ENCODE measurements at places on chromosomes 2 and 18.

DNA sequence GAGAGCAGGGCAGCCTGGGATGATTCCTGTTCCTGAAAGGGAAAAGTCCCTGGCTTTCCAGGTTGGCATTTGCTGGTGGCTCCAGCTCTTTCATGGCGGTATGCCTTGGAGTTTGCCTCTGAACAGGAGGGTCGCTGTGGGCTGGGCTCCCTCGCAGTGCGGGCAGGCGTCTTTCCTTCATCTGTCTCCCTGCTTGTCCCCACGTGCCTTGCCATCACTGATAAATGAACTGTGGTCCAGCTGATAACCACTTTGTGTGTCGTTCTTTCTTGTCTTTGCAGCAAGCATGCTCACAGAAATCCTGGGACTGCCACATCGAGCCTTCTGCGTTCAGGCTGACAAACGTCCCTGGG lies 35.3 kb downstream of the SMIM21 start:
- DNase-seq: no peak

DNA sequence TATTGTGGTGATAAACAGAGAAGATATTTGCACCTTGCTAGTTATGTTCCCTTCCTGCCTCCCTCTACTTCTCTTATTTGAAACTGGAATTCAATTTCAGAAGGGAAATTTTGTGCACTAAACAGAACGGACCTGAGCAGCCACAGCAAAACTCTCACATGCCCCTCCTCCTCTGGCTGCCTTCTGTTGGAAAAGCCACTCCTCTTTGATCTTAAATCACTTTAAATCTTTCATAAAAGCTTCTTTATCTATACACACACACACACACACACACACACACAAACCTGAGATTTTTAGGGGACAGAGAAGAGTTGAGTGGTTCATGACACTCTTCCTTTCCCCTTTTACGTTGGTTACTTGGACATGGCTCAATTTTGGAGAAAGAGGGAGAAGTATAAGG lies 5.6 kb downstream of the TBR1 start:
- no peak for DNase-seq

DNA sequence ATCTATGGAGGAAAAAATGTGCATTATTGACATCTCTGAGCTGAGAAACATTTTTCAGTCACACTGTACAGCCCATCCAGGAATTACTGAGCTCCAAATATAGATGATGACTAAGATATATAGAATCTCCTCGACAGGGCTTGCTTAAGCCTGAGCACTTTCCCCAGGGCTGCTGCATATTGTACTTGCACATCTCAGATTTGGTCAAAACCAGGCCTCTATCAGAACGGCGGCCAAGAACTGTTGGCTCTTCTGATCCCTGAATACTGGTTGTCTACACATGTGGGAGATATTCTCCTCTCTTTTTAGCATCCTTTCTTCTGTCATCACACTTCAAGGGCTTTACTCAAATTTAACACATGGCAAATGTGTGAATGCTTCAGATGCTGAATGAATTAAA lies 201.5 kb upstream of the SLC35G4 start:
- no peak for DNase-seq

DNA sequence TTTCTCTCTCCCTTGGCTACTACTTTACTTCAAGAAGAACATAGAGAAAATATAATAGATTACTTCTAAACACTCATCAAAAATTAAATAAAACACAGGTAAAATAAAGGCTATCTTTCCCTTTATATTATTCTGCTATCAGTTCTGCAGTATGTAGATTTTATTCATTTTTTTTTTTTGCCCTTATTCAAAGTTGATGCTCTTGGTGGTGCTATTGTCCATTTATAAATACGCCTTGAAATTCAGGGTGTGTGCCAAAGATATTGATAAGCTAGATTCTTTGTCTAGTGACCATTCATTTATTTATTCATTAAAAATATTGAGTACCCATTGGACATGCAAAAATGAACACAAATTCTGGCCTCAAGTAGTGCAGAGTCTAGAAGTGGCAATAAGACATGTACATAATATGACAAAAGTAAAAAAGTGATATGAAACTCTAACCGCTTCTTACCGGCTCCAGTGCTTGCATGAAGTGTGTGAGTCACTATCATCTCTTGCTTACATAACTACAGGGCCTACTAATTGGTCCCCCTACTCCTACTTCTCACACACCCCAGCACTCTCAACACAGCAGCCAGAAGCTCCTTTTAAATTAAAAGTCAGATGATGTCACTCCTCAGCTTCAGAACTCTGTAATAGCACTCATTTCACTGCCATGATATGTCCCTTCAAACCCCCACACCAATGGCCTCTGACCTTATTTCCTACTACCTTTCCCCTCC lies 208.3 kb upstream of the FANCL start:
- no peak for DNase-seq

DNA sequence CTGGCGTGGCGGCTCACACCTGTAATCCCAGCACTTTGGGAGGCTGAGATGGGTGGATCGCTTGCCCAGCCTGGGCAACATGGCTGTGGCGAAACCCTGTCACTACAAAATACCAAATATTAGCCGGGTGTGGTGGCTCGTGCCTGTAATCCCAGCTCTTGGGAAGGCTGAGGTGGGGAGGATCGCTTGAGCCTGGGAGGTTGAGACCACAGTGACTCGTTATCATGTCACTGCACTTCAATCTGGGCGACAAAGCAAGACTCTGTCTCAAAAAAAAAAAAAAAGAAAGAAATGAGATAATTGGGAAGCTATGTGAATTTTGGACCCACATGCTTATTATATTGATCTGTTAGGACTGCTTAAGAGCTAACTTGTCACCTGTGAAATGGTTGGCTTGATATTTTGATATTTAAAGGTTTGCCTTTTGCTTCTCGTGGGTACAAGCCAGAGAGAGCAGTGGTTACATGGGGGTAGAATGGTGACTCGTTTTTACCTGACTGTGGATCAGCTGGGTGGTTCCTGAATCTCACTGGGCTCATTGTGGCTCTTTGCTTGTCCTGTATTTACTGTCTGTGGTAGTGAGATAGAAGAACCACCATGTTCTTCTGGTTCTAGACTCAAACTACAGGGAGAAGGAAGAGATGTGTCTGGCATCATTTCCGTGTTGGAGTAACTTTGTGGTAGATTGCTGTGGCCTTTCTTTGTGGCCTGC lies 28.9 kb downstream of the ZNF532 start:
- DNase-seq: no peak

GRCh38 chr2:63364866-63365265 lies 223.4 kb downstream of the WDPCP start:
- no peak for DNase-seq

DNA sequence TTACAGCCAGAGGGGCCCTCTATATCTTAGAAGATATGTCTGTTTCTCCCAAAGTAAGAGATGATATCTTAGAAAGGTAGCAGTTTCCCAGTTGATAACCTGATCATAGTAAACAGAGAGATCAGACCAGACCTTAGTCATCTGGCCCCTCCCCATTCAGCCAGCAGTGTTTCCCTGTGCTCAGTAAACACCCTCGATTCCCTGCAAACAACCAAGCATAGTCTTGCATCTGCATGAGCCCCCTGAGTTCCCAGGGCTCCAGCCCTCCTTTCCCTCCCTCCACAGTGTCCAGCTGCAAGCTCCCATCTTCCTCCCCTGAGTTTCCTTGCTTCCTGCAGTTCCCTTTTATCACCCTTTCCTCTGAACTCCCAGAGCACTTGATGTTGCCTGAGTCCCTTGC lies 20.3 kb downstream of the NRP2 start:
- DNase-seq: no peak

DNA sequence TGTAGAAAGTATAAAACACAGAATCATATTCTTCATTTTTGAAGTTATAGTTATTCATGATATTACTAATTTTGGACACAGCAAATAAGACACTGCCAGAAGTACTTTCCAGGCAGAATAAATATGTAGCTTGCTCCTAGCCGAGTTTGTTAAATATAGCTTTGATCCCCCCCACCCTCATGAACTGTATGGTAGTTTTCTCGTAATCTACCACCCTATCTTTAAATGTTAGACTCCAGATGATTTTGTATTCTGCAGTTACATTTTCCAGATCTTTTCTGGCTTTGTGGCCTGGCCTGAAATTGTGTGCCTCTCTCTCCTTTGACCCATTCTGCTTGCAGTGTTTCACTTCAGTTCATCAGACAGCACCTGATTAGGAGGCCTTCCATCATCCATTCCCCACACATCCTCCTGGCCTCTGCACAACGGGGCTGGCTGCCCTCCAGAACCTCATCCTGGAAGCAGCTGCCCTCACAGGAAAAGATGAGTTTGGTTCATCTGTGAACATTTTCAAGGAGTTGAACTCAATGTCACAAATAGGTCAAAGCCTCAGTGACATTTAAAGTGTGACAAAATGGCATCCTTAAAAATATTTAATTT lies 4.7 kb upstream of the KCNJ3 start:
- DNase-seq: no peak

Data from stimulated activated CD4-positive, alpha-beta T cell treated with anti-CD3 and anti-CD28 coated beads, Interleukin-12 subunit alpha, Interleukin-12 subunit beta, amount 100 ng/mL, for 24 hours (primary cell).